ENCODE measurements at places on chromosomes 1 and 21.

DNA sequence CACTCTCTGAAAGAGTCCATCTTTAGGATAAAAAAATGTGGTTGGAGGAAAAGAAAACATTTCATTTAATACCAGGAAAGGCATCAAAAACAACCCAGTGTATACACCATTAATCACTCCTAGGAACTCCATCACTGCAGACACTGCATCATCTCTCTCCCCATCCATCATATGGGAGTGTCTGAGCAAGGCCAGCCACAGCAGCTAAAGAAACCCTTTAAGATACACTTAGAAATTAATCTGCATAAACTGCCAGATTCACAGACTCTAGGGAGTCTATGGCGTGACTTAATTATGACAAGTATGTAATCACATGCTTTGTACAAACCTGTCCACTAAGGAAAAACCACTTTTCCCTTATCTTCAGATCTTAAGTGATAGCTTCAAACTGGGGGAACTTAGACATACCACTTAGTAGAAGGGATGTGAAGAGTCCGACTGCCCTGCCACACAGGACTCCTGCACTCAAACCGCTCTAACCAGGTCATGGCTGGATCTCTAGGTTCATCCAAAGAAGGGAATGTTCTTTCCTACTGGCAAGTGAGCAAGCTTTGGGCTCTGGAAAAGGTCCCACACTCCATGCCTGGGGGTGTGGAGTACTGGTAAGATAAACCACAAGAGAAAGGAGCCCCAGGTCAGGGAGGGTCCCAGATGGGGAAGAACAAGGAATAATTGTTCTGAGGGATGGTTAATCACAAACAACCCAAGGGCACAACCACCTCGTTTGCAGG, 61.0 kb upstream of the C8B start:
- no peak for DNase-seq

DNA sequence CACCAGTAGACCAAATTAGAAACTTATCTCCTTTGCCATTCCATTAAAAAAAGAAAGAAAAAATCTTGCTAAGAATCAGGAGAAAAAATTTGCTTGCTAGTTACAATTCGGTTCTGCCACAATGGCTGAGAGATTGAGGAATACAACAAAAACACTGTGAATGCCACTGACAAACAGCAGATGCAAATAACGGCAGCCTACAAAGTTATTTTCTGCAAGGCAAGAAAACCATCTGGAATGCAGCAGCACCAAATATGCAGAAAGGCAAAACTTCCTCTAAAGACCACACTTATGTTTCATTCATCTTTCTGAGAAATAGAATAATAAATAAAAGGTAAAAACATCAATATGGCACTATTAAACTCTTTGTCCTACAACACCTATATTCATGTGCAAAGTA, 75.7 kb downstream of the ENAH start:
- DNase-seq: no peak

DNA sequence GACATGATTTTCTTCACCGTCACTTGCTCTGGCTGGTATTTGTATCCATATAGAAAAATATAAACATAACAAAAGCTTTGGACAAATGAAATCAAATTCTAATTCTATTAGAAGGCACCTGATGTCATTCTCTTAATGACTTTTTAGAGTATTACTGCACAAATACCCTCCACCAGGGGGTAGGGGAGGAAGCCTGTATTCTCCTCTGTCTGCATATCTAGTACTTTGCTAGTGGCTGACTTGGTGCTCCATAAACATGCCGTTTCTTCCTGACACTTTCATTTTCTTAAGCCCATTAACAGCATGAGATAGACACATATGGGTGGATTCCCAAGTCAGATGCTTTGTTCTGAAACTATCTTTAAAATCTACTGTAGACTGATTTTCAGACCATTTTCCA, 20.6 kb upstream of the KCNJ15 start:
- DNase-seq: no peak

GRCh38 chr1:27446496-27447020, 43.4 kb downstream of the WASF2 start:
- no peak for DNase-seq

- no peak for DNase-seq
Observed at GRCh38 chr1:95723346-95723745, 489.3 kb downstream of the RWDD3 start.

DNA sequence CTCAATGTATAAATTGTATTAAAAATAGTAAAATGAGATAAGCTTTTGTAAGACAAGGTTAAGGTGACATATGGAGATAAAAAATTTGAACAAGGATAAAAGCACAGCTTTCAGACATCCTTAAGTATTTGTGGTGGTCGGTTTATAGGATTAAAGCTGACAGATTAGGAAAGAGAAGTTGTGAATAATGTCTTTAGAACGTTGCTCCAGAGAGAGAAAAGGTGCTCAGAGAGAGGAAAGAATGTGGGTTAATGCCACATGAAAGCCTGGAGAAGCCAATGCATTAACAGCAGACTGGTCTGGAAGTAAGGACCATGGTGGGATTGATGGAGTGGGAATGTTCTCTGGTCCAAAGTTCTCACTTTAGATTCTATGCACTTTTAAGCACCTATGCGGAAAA, 44.8 kb downstream of the ATP6V1G3 start:
- no peak for DNase-seq

DNA sequence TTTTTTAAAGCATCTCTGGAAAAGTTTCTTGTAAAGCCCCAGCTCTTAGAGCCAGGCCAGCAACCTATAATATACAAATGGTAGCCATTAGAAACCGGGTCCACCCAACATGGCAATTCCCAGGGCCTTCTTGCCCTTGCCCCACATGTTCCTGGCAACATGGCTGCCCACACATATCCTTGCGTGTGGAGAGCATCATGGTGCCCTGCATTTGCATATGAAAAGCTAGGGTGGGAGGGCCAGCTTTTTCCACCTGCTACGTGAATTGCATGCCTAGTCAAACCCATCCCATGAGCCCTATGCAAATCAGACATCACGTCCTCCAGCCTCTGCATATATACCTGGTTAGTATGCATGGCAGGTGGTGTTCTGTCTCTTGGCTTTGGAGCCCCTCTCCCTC, 88.2 kb downstream of the RABGAP1L start:
- no peak for DNase-seq

Measured in NCI-H1436 (cell line).